Activated CD4-positive, alpha-beta T cell treated with anti-CD3 and anti-CD28 coated beads, Interleukin-2, amount 50 U/mL, for 16 hours (primary cell): ENCODE measurements at places on chromosomes 12 and 14.

- DNase-seq: no peak
Observed at GRCh38 chr14:26596543-26597061, 1.2 kb downstream of the NOVA1 start.

DNA sequence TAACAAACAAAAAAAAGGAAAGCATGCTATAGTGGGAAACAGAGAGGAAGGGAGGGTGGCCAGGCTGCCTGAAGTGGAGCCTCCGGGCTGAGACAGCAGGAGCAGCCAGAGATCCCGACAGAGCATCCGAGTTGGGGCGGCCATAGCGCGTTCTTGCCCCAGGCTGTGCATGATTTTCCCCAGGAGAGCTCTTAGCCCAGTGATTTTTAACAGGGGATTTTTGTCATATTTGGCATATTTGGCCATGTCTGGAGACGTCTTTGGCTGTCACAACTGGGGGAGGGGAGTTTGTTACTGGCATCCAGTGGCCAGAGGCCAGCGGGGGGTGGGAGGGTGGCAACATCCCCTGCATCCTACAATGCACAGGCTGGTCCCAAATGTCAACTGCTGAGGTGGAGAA lies 23.6 kb downstream of the BDKRB1 start:
- DNase-seq: no peak

- DNase-seq: no peak
Observed at GRCh38 chr12:132398386-132398991, 69.1 kb upstream of the GALNT9 start.

DNA sequence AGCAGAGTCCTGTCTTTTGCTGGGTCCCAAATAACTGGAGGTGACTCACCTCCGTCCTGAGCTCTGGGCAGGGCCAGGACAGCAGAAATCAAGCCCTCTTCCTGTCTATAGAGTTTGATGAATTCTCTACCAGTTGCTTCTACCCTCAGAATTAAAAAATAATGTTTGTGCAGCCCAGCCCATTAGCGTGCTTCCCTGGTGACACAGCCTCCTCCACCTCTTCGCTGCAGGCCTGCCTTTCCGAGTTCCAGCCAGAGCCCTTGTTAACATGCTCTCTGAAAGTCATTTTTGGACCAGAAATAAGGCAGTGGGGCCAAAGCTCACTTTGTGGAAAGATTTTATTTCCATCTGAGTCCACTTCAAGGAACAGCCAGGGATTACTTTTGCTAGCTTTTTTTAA lies 94.0 kb downstream of the TBX5 start:
- DNase-seq: no peak
